Sigmoid colon (tissue), 7 donors: ENCODE measurements at places on chromosomes 5 and 9. TPM values are rescaled to one million over a fixed set of nuclear protein-coding genes. Genes with fewer than 3 reads are reported as not detected.
A peak's percentile ranks its signal among the peaks of the same experiment; 100 is the strongest.

The SEMA5A gene
- total RNA-seq: 2.8 TPM

The MLANA gene
- total RNA-seq: not detected

The DELE1 gene
- total RNA-seq: 47.7 TPM

- DNase-seq: no peak
- H3K27me3 ChIP-seq: no peaks in the 10 kb centered on the region
Observed at GRCh38 chr9:95552814-95553546, 36.2 kb upstream of the PTCH1 start.

The TAF11L4 gene
- total RNA-seq: not detected

The HAND1 gene
- 46.4 TPM for total RNA-seq

DNA sequence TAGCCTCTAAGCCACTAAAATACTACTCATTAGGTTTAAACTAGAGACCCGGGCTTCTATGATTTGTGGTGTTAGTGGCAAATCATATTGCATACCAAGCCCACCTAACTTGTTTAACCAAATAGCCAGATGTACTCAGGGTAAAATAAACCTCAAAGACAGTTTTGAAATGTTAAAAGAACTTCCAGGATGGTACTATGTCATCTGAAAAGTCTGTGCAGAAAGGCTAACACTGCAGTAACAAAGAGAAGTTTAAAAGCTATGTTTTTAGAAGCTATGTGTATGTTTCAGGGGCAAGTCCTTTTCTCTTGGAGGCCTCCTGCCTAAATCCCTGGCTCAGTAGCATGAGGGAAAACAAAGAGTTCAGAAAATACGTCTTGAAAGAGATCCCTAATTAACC, 84.9 kb upstream of the IL7R start:
- no peaks in the 10 kb centered on the region for H3K36me3 ChIP-seq
- H3K27me3 ChIP-seq: no peaks in the 10 kb centered on the region
- H3K27ac ChIP-seq: no peak overlapping the region
- no peak for DNase-seq
- no peak overlapping the region for H3K4me3 ChIP-seq

DNA sequence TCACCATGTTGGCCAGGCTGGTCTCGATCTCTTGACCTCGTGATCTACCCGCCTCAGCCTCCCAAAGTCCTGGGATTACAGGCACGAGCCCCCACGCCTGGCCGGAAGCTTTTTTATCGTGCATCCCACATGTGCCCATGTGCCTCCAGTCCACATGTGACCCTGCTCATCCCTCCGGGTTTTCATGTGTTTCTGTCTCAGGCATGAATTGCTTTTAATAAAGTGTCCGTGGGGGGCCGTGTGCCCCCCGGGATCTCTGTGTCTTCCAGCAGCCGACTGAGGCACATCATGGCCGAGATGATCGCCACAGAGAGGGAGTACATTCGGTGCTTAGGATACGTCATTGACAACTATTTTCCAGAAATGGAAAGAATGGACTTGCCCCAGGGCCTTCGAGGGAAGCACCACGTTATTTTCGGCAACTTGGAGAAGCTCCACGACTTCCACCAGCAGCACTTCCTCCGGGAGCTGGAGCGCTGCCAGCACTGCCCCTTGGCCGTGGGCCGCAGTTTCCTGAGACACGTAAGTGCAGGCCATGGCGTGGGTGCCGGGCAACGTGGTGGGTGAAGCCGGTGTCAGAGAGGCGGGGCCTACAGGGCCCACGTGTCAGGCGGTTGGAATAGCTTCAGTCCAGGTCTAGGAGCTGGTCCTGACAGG, 22.1 kb upstream of the LRRC14B start:
- H3K27me3 ChIP-seq: no peaks in the 10 kb centered on the region
- H3K27ac ChIP-seq: no peak overlapping the region
- peak; percentile 70 for DNase-seq
- peaks cover 4% of the 10 kb centered on the region for H3K4me1 ChIP-seq

The CAMK4 gene
- total RNA-seq: 2.3 TPM

The ACTBL2 gene
- total RNA-seq: not detected

- no peaks in the 10 kb centered on the region for H3K36me3 ChIP-seq
- peaks cover 16% of the 10 kb centered on the region for H3K4me1 ChIP-seq
- no peaks in the 10 kb centered on the region for H3K27me3 ChIP-seq
- DNase-seq: no peak
Observed at GRCh38 chr9:69759021-69759420, 790 bp downstream of the PTAR1 start.

The KCNN2 gene
- 1.8 TPM for total RNA-seq

DNA sequence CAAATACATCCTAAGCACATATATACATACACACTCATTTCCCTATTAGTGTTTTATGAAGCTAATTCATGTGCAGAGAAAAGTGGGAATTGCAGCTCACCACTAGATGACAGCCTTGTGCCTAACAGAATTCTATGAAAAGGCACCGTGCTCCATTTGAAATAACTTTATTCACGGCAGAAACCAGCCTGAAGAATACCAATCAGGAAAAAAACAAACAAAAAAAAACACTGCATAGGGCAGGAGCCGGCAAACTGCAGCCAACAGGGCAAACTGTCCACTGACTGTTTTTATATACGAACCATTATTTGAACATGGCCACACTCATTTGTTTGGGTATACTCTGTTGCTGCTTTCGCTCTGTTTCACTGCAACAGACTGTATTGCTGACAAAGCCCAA, 33.6 kb downstream of the ERMP1 start:
- peak overlapping the region; percentile 40 for H3K4me3 ChIP-seq
- no peaks in the 10 kb centered on the region for H3K36me3 ChIP-seq
- no peak for DNase-seq
- H3K27me3 ChIP-seq: no peaks in the 10 kb centered on the region

DNA sequence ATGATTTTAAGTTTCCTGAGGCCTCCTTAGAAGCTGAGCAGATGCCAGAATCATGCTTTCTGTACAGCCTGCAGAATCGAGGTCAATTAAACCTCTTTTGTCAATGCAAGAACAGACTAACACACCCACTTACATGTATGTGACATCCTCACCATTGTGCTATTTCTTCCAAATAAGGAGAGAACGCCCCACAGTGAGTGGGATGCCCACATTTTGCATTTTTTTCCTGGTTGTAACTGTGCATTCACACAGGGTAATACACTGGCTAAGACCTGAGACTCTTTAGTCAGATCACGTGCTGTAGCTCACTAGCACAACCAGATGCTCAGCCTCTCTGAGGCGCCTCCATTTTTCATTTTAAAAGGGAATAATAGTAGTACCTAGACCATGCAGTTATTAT, 4.4 kb upstream of the CEMIP2 start:
- H3K4me1 ChIP-seq: no peaks in the 10 kb centered on the region
- H3K4me3 ChIP-seq: no peak overlapping the region
- no peaks in the 10 kb centered on the region for H3K36me3 ChIP-seq
- DNase-seq: no peak
